ENCODE measurements at places on chromosomes 11 and 22.
A peak's percentile ranks its signal among the peaks of the same experiment; 100 is the strongest.

DNA sequence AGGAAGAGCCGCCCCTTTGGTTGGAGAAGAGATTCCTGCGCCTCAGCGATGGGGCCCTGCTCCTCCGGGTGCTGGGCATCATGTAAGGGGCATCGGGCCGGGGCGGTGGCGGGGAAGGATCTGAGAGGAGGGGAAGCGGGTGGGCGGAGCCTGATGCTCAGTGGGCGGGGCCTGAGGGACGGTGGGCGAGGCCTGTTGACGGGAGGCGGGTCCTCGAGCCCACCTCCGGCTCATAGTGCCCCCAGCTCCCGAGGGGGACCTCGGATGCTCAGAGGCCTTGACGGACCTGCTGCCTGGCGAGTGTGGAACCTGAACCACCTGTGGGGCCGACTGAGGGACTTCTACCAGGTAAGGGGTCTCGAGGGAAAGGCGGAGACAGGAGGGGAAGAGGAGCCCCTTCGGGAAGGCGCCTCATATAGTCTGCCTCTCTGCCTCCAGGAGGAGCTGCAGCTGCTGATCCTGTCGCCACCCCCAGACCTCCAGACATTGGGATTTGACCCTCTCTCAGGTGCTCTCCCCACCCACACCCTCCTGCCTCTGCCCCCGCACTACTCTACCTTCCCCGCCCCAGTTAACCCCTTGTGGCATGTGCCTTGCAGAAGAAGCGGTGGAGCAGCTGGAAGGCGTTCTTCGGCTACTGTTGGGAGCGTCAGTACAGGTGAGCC lies 799 bp downstream of the CCDC88B start:
- DNase-seq = peak; percentile 77

DNA sequence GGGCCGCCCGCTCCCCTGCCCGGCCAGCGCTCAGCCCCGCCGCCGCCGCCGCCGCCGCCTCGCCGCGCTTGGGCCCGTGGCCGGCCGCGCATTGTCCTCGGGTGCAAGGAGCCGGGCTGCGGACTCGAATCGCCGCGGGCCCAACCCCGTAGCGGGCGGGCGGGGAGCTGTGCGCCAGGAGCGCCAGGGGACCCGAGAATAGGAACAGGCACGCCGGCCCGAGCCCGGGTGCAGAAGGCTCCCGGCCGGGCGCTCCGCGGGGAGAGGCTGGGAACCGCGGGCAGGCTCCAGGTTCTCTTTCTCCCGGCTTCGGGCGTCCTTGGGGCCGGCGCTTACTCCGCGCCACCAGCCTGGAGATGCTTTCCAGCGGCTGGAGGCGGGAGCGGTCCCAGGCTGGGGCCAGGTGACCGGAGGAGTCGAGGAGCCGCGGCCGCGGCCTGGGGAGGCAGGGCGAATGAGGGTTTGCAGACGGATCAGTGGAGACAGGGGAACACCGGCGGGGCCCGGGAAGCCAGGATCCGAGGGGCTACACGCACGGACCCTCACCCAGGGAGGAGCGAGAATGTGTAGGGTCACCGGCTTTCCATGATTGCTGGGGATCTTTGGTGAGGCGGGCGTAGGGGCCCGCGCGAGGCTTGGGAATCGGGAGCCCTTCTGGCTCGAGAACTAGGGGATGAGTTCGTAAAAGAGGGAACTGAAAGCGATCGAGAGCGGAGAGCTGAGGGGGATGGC lies 726 bp downstream of the PKNOX2 start:
- no peak for DNase-seq

GRCh38 chr11:124749912-124750311 lies 2.1 kb downstream of the VSIG2 start:
- DNase-seq = no peak

- no peak for DNase-seq
Measured at GRCh38 chr11:47467357-47467756, 18.4 kb upstream of the RAPSN start.

DNA sequence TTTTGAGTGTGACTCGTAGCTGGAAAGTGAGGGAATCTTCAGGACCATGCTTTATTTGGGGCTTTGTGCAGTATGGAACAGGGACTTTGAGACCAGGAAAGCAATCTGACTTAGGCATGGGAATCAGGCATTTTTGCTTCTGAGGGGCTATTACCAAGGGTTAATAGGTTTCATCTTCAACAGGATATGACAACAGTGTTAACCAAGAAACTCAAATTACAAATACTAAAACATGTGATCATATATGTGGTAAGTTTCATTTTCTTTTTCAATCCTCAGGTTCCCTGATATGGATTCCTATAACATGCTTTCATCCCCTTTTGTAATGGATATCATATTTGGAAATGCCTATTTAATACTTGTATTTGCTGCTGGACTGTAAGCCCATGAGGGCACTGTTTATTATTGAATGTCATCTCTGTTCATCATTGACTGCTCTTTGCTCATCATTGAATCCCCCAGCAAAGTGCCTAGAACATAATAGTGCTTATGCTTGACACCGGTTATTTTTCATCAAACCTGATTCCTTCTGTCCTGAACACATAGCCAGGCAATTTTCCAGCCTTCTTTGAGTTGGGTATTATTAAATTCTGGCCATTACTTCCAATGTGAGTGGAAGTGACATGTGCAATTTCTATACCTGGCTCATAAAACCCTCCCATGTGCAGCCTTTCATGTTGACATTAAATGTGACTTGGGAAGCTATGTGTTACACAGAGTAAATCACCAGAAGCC lies 11.0 kb downstream of the OR51E1 start:
- no peak for DNase-seq

DNA sequence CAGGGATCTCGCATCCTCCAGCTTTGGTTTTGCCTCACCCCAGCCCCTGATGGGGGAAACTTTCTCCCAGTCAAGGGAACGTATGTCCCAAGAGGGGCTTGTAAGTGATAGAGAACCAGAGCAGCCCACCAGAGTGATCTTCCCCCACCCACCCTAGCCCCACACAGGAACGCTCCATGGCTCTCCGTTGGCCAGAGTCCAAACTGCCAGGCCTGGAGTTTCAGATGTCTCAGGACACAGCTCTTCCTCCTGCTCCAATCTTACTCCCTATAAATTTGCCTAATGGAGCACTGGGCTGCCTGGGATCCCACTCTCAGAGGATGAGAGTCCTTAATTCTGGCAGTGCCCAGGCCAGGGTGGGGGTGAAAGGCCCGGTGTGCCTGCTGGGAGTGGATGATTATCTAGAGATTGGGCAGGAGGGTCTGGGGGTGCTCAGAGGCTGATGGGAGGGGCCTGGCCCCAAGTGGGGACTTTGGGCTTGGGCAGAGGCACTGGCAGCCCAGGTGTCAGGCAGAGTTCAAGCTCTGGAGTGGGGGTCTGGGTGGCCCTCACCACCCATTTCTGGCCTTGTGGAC lies 79.9 kb downstream of the WNT7B start:
- no peak for DNase-seq

All from T-helper 9 cell (primary cell).